ENCODE measurements at places on chromosomes 7 and 10.

- no peak for DNase-seq
Measured at GRCh38 chr10:63467841-63468240, 2.1 kb upstream of the JMJD1C start.

- no peak for DNase-seq
Measured at GRCh38 chr10:90032519-90032918, 331.1 kb downstream of the KIF20B start.

GRCh38 chr7:77866370-77866769, 67.8 kb downstream of the PHTF2 start:
- no peak for DNase-seq

GRCh38 chr10:88082806-88083596, 219.6 kb downstream of the PTEN start:
- DNase-seq = no peak

GRCh38 chr10:124849111-124849773, 47.6 kb downstream of the ABRAXAS2 start:
- DNase-seq = no peak

DNA sequence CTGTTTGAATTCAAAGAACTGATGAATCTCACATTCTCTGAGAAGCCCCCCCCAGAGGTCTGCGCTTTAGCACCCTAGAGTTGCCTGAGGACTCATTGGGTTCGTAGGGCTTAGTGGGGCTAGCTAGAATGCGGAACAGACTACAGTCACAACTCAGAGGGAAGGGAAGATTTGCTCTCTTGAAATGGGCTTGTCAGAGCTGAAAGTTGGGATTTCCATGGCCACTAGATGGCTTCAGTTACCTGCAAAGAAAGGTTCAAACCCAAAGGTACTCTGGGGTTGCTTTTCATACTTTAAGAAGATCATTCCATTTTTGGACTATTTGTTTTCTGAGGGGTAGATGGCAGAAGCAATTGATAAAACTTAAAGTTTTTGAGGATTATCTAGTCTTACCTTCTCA, 205.0 kb downstream of the BBS9 start:
- DNase-seq = peak; percentile 33
